ENCODE measurements at places on chromosomes 6 and 20.

- no peak for DNase-seq
Observed at GRCh38 chr6:107719160-107719559, 105.0 kb downstream of the SCML4 start.

- no peak for DNase-seq
Observed at GRCh38 chr20:62162765-62163484, 19.4 kb downstream of the SS18L1 start.

- DNase-seq, result no peak
Observed at GRCh38 chr6:69780585-69781178, 16.1 kb downstream of the LMBRD1 start.

DNA sequence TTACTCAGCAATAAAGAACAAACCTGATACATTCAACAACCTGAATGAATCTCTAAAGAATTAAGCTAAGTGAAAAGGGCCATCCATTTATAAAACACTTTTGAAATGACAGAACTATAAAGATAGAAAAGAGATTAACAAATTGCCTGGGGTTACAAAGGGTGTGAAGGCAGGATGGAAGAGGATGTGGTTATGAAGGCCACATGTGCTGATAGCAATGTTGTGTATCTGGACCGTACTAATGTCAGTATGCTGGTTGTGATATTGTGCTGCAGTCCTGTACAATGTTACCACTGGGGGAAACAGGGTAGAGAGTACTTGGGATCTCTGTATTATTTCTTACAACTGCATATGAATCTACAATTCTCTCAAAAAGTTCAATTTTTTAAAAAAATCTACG is 36.4 kb downstream of the ELOVL5 start:
- DNase-seq, result no peak

GRCh38 chr6:45610832-45611231 is 233.1 kb upstream of the SUPT3H start:
- DNase-seq, result no peak

DNA sequence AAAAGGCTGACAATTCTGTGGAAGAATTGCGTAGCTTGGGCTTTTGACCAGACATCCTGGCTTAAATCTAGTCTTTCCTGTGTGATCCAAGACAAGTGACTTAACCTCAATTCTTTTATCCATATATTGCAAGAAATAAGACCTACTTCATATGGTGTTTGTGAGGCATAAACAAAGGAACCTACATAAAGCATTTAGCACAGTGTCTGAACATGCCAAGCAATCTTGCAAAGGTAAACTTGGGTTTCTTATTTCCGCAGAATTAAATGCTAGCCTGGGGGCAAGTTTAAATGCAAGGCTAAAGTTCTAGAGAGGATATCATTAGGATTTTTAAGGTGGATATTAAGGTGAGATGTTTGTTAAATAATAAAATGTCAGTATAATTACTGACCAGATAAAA is 47.9 kb downstream of the HDDC2 start:
- DNase-seq, result no peak

- DNase-seq, result no peak
Observed at GRCh38 chr6:96563853-96564252, 925 bp downstream of the FHL5 start.

DNA sequence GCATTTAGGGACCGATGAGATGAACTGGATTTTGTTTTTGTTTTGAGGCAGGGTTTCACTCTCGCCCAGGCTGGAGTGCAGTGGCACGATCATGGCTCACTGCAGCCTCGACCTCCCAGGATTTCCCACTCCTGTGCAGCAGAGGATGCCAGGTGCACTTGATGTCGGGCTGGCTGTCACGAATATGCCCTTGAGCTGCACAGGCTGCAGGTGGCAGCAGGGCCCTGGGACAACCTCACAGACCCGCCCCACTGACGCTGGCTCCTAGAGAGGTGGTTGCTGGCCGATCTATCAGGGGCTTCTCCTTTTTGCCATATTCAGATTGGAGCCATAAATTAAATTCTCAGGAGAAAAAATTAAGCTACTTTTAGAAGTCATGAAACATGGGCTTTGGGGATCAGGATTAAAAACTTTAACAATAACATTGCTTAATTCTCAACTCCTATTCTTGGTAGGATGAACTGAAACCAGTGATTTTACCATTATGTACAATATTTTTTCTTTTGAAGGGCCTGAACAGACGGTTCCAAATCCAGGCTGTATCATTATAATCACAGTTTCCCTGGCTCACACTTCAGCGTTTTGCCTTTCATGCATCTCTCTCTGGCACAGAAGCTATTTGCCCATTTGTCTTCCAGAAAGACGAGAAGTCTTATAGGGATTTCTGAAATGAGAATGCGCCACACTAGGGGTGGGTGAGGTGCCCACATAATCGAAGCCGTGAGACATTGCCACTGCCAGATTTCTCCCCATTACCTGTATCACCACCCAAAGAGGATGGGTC is 32.4 kb downstream of the NQO2 start:
- no peak for DNase-seq

DNA sequence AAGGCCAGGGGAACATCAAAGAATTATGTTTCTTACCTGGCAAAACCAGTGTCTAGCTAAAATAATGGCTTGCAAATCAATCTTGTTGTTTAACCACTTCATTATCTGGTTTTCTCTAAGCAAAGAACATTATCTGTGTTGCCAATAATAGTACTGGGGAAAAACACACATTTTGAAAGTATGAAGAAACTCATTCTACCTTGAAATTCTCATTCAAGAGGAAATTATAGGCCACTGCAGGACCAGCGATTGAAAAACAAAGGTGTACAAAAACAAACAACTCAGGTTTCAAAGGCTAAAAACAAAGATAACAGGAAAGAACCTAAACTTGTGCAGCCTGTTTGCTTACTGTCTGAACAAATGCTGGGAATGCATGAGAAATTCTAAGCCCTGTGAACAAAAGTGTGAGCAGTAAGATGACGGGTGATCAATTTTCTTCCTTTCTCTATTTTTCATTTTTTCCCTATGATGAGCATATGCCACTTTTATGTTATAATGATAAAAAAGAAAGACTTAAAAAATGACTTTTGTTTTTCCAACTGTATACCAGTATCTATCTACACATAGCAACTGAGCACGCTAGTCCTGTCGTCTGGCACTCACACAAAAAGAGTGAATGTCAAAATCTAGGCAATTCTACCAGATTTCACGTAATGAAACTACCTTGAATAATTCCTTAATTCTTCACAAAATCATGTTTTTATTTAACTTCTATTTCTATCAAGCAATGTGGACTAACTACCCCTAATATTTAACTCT is 117.9 kb downstream of the SGK1 start:
- DNase-seq, result peak; percentile 43

- no peak for DNase-seq
Observed at GRCh38 chr6:19269341-19269898, 567.8 kb upstream of the ID4 start.

DNA sequence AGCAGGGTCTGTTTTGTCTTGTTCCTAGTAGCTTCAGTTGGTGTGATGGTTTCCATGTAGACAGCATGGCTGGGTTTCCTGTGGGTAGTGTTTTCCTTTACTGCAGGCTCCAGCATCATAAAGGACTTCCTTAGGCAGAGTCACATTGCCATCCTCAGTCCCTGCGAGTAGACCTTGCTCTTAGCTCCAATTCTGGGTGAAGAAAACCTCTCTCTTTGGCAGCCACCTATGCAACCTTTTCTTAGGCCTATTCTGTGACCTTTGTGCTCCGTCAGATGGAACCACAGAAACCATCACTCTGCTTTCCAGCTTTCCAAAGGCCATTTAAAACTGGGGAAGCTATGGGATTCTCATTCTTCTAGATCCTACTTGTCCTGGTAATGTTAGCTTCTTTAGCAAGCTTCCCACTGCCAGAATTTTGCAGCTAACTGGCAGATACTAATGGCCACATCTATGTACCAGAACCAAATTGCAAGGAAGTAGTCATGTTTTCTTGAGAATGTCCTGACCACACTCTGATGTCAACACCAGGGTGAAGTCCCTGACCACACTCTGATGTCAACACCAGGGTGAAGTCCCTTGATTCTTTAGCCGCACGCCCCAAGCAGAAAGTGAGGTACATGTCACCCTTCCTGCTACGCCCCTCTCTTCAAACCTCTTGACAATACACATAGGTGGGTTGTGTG is 646.6 kb upstream of the HS3ST5 start:
- DNase-seq, result peak; percentile 13

- DNase-seq, result no peak
Observed at GRCh38 chr20:33423141-33423834, 20.3 kb downstream of the SNTA1 start.

DNA sequence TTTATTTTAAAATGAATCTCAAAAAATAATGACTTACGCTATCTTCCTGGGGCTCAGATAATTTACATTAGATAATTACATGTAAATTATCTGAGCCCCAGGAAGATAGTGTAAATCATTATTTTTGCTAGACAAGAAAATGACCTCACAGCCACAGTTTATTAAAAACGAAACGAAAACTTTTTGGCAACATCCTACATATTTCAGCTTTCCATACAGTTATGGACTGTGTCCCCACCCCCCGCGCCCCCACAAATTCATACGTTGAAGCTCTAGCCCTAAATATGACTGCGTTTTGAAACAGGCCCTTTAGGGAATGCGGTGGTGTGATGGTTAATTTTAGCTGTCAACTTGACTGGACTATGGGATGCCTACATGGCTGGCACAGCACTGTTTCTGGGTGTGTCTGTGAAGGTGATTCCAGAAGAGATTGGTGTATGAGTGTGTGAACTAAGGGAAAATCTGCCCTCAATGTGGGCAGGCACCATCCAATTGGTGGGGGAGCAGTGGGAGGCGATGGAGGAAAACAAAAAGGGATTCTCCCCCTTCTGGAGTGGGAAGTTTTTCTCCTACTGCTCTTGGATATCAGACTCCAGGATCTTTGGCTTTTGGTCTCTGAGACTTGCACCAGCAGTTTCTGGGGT is 52.6 kb downstream of the TRPC4AP start:
- DNase-seq, result no peak

GRCh38 chr6:105966481-105966880 is 119.7 kb upstream of the PRDM1 start:
- no peak for DNase-seq

- DNase-seq, result no peak
Observed at GRCh38 chr6:1552296-1552761, 57.4 kb upstream of the FOXC1 start.

DNA sequence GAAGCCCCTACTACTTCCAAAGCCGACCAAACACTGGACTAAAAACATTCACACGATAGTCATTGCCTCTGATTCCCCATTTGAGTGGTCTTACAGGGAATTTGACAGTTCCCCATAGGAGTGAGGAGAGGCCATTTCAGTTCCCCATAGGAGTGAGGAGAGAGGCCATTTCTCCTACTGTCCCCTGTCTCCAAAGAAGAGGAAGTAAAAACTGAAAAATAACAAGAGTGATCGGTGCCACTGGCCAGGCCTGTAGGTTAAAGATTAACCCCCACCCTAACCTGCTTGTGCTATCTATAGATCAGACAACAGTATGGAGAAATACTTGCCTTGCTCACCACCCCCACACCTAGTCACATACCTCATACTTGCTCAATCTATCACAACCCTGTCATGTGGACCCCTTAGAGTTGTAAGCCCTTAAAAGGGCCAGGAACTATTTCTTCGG is 204.0 kb upstream of the MOCS1 start:
- DNase-seq, result no peak

DNA sequence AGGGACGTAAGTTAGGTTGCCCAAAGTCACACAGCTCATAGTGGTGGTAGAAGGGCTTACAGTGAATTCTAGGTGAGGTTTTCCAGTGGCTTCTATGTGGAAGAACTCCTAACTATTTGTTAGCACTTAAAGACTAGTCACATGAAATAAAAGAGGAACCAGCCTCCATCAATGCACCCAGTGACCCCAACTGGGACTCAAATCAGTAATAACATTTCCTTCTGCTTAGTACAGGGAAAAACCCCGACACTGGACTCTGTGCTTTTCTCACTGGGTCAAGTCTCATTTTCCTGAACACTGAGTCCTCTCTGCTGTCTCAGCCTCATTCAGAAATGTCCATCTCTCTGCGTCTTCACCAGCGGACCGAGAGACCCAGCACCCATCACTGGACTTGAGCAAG is 89.2 kb downstream of the SLC22A23 start:
- no peak for DNase-seq

GRCh38 chr6:150625927-150626326 is 26.2 kb downstream of the PLEKHG1 start:
- DNase-seq, result no peak

- no peak for DNase-seq
Observed at GRCh38 chr6:102749210-102749971, 1355.9 kb downstream of the GRIK2 start.

- no peak for DNase-seq
Observed at GRCh38 chr6:137416376-137417109, 77.7 kb downstream of the OLIG3 start.

- no peak for DNase-seq
Observed at GRCh38 chr20:62312662-62312977, 9.8 kb downstream of the ADRM1 start.

All from GM06990 (cell line).